ENCODE measurements at places on chromosomes 16 and 17.

DNA sequence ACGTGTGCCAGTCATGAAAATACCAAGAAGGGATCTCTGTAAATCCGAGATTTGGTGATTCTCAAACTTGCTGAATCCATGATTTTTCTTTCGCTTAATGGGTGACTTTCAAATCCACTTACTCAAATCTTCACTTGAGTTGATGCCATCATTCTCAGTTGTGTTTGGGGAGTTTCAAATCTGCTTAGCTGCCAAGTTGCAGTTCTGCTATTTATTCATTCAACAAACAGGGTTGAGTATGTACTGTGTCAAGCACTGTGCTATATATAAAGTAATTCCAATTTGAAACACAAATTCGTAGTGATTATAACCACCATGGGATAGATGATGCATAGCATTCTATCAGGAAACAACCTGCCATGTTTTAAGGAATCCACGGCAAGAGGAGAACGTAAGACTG lies 394.3 kb downstream of the CDH13 start:
- DNase-seq = no peak

DNA sequence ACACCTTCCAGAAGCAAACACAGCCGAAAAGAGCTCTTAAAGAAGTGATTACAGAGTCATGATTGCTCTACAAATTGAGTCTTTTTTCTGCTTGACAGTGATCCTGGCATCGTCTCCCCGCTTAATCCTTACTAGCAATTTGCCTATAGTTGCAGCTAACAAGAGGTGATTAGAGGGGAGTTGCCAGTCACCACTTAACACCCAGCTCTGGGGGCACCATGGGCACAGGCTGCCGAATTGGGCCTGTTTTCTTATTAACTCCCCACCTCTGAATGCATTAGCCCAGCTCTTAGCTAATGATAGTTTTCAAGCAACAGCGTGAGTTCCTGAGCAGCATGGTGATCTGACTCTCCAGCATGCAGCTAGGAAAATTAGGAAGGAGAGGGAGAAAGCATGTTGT lies 93.5 kb downstream of the RBFOX1 start:
- DNase-seq = no peak

GRCh38 chr16:35565626-35566025 lies 2106.2 kb downstream of the TP53TG3F start:
- no peak for DNase-seq

GRCh38 chr16:88295671-88296436 lies 86.9 kb upstream of the ZNF469 start:
- no peak for DNase-seq

DNA sequence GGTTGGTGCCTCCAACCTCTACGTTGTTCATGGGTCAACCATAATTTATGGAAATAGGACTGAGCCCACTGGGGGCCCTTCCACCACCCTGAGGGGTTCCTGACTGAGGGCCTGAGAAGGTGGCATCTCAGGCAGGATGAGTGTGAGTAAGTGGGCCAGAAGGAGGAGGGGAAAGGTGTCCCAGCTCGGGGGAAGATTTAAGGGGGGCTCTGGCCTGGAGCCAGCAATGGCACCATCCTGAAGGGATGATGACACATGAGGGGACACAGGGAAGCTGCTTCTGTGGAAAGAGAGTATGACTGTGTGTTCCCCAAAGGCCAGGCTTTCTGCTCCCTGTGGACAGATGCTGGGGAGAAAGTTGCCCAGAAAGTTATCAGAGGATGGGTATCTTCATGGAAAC lies 18.7 kb downstream of the MYL4 start:
- no peak for DNase-seq

DNA sequence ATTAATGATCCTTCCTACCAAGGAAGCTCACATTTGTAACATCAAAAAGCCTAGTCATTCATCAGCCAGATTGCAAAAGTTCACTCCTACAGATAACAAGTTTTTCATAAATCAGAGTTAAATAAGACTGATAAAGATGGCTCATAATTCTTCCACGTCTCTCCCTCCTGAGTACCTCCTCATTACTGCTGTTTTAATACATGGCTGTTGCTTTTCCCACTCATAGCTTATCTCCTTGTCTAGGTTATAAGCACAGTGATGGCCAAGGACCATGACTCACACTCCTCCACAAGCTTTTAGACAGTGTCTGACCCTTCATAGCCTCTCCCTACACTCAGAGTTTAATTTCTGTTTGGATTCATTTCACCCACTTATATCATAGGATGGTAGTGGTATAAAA lies 100.9 kb upstream of the MON1B start:
- DNase-seq = no peak

GRCh38 chr16:87953308-87954215 lies 2.3 kb downstream of the BANP start:
- no peak for DNase-seq

DNA sequence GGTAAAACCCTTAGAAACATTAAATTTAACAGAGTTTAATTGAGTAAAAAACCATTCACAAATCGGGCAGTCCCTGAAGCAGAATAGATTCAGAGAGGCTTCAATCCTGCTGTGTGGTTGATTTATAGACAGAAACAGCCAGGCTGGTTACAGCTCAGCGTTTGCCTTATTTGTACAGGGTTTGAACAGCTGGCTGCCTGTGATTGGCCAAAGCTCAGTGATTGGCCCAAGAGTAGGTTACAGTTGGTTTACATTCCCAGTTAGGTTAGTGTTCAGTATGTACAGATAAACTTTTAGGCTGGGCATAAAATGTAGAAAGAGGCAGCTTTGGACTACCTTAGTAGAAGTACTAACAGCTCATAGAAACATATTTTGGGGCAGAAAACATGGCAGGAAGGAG lies 210.4 kb upstream of the ELAC2 start:
- DNase-seq = no peak

DNA sequence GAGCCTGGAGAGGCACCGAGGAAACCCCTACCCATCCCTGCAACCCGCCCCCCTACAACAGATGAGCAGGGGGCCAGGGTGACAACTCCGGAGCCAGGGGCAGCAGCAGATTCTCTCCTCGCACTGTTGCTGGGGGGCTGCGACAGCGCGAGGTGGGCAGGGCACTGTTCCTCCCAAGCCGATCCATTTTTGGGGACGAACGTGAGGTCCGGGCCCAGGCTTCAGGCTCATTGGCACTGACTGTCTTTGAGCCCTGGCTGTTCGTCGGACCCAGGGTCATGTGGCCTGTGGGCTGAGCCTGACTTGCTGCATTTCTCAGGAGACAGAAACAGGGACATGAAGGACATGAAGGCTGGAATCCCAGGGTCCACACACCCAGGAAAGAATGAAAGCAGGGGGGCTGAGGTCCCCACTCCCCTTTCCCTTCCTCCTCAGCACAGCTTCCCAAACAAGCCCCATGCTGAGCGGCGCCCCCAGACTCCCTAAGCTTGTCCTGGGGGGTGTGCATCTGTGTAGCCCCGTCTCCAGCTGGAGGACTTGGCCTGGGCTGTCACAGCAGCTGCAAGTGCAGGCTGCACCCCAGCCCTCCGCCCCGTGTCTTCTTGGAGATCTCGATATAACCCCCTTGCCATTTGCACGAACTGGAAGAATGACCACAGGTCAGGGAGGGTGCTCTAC lies 18.7 kb downstream of the CEP295NL start:
- no peak for DNase-seq

DNA sequence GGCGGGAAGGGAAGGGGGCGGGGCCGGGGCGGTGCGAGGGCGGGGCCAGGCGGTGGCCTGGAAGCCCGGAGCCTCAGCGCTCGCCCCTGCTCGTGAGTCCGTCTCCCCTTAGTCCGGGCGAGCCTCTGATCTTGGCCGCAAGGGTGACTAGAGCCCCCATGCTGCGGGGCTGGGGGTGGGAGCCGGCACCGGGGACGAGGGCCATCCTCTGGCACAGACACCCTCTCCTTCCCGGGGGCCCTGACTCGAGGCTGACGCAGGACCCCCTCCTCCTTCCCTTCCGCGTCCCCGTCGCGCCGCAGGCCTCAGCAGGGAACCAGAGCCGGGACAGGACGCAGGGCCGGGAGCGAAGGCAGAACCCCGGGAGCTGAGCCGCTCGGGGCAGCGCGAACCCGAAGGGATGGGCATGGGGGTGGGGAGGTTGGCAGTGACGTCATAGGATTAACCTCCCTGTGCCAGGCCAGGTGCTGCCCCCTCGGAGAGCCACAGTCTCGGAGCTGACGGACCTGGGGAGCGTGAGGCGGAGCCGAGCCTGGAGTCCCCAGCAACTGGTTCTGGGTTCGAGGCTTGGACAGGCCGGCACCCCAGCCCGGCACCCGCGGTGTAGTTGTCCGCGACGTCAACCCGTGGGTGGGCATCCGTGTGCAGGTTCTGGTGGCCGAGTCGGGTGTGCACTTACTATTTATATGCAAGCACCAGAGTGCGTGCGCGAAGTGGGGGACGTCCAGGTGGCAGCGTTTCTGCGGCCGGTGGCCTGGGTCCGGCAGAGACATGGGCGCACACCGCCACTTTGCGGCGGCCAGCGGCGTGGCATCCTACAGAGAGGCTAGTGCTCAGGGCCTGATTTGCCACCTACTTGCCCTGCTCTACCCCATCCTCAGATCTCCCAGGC lies 503 bp upstream of the PLCD3 start:
- DNase-seq = peak; percentile 65

GRCh38 chr17:50807009-50807408 lies 28.4 kb upstream of the WFIKKN2 start:
- no peak for DNase-seq

DNA sequence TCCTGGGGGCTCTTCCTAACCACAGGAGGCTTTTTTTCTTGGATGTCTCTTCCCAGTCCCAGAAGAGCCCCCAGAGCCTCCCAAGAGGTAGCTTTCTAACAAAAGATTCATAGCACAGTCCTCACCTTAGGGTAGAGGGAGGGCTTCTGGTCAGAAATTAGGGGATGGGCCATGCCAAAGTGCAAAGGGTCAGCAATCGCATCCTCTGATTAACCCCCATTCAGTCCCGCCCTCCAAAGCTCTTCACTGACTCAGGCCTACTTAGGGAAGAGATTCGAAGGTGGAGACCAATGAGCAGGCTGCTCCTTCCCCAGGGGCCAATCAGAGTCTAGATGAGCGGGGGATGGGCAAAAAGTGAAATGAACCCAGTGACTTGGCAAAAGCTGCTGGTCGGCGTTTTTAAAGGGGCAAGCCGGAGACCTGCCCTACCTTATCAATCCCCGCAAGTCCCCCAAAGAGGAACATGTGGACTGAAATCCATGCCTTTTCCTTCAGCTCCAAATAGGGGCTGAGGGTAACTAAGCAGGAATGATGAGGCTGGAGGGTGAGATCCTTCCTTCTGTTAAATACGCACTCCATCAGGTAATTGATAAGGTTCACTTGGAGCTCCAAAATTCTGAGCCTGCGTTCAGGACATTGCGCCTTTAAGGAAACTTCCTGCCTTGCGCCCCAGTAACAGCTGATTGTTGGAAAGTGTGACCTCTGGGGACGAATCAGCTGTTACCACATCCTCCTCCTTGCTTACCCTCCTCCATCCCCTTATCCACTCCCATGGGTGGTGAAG lies 6.9 kb upstream of the TLCD2 start:
- DNase-seq = peak; percentile 76

- no peak for DNase-seq
These were observed 19.1 kb downstream of the SMYD4 start for GRCh38 chr17:1810450-1811103.

GRCh38 chr16:75702242-75702641 lies 981 bp upstream of the DUXB start:
- DNase-seq = no peak

DNA sequence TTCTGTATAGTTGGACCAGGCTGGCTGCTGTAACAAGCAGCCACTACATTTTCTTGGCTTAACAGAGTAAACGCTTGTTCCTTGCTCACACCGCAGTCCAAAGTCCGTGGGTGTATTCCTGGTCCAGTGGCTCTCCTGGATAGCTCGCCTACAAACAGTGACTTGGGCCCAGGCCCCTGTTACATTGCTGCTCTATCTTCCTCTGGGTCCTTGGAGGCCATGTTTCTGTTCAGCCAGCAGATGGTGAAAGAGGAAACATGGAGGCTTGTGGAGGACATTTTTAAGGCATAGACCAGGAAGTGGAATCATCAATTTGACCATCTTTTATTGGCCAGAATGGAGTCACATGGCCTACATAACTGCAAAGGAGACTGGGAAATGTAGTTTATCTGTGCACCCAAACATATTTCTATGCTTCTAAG lies 55.1 kb downstream of the ATP2C2 start:
- no peak for DNase-seq

GRCh38 chr17:17200831-17201230 lies 5.3 kb downstream of the PLD6 start:
- DNase-seq = no peak

DNA sequence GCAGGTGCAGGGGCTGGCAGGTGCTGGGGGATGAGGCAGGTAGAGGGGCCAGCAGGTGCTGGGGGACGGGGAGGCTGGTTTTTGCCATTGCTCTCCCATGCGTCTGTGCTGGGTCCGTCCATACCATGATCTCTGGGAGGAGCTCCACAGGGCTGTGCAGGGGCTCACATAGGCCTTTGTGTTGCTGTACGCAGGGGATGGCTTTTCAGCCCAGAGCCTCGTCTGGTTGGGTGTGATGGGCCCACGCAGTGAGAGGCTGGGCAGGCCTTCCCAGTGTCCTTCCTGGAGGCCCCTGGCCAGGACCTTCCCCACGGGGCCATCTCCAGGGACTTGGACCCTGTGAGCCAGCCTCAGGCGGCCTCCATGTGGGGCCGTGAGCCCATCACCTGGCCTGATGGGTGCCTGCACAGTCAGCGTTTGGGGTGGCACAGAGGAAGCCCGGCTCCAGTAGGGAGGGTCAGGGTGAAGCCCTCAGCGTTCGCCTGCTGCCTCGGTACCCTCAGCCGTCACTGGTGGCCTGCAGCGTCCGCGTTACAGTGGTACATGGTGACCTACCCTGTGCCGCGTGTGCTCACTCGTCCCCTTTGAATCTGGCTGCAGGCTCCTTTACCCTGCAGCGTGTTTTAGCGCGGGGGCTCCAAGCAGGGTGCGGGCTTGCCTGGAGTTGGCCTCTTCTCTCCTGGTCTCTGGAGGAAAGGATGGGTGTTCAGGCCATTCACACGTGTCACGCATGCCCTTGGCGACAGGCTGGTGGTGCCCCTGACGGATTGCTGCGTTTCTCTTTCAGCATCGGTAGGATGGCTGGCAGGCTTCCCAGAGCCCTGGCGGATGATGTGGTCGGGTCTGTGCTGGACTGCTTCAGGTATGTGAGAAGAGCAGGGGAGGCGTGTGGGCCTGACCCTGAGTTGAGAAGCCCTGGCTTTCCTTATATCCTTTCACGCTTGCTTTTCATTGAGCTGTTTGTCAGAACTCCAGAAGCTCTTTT lies 30.6 kb downstream of the ZNF750 start:
- DNase-seq = no peak

GRCh38 chr17:49431743-49432142 lies 17.1 kb upstream of the PHB1 start:
- DNase-seq = no peak
